Amniotic stem cell (primary cell): ENCODE measurements at places on chromosomes 16 and 17.

DNA sequence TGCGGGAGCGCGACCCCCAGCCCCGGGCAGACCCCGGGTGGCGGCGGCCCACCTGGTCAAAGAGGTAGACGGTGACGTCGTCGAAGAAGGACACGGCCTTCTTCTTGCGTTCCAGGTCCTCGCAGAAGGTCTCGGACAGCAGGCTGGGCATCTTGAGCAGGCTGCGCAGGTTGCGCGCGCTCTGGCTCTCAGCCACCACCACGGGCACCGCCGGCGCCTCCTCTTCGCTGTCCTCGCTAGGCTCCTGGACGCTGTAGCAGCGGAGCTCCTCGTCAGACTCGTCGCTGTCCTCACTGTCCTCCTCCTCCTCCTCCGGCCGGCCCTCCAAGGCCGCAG lies 45.2 kb upstream of the PVALEF start:
- DNase-seq: no peak

- no peak for DNase-seq
These were observed 41.5 kb upstream of the SLC47A1 start for GRCh38 chr17:19492141-19492540.

DNA sequence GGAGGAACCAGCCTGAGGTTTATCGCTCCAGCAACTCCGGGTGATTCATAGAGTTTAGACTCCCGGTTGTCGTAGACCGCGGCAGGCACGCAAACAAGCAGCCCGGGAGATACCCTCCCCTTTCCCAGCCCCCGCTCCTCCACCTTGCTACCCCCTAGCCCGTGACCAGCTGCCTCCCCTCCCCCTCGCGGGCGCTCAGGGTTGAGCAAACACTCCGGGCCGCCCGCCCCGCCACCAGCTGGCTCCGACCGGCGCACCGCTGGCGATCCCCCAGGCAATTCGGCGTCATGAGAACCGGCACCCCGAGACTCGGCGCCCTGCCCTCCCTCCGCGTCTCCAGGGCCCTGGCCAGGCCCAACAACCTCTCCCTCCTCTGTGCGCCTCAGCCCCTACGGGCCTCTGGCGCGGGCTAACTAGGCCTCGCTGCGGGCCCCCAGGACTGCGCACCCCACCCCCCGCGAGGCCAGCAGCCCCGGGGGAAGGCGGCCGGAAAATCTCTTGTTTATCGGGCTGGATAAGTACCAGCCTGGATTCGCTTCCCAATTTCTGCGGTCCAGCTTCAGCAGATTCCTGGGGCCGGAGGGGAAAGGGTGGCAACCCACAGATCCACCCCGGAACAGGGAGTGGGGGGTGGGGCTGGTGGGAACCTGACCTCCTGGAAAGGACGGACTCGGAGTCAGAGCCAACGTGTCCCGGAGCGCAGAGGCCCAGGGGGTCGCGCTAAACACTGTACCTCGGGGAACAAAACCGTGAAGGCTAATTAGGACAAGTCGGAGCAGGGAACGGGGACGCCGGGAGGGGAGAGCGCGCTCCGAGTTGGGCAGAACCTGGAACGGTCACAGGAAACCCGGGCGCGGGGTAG lies 951 bp upstream of the GPRC5C start:
- DNase-seq: no peak

DNA sequence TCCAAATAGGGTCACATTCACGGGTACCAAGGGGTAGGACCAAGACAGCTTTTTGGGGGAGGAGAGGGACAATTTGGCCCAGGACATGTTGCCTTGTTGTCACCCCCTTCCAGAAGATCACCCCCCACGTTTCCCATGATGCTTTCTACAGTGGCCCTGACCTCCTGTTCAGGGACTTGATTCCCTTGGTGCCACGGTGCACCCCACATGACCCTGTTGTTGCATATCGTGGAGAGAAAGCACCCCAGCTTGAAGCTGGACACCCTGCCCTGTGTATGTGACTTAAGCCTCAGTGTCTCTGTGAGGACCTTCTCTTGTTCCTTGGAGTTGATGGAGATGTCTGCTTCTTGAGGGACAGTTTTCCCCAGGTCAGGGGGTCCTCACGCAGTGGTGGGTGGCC lies 12.6 kb downstream of the IL34 start:
- no peak for DNase-seq

GRCh38 chr16:3781421-3781820 lies 64.1 kb upstream of the TRAP1 start:
- no peak for DNase-seq

- no peak for DNase-seq
These were observed 18.6 kb upstream of the SPN start for GRCh38 chr16:29644338-29644857.
